ENCODE measurements at places on chromosomes 3 and 15.
A peak's percentile ranks its signal among the peaks of the same experiment; 100 is the strongest.

- peak; percentile 92 for DNase-seq
Measured at GRCh38 chr3:99319961-99320360, 318.4 kb upstream of the COL8A1 start.

- DNase-seq, result no peak
Measured at GRCh38 chr15:65392368-65392767, 14.6 kb upstream of the IGDCC3 start.

GRCh38 chr3:113287803-113288648 lies 76.7 kb downstream of the BOC start:
- peak; percentile 67 for DNase-seq

GRCh38 chr15:45868109-45868691 lies 233.4 kb downstream of the SQOR start:
- DNase-seq, result no peak

DNA sequence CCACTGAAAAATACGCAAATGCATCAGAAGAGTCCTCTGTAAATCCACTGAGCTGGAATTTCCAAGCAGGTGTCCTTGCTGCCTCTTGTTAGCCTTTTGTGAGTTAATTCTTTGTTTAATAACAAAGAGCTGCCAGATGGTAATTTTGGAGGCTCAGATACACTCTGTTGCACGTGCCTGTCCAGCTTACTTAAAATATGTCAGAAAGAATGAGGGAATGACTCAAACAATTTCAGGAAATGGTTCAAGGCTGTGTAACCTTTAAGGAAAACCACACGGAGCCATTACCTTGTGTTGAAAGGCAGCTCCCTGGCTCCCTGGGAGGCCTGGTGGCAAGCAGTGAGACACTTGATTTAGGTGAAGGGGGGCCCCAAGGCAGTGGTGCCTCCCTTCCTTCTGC lies 302.2 kb upstream of the CTDSPL start:
- peak; percentile 69 for DNase-seq

- no peak for DNase-seq
Measured at GRCh38 chr3:193292386-193292785, 51.4 kb downstream of the PLAAT1 start.

DNA sequence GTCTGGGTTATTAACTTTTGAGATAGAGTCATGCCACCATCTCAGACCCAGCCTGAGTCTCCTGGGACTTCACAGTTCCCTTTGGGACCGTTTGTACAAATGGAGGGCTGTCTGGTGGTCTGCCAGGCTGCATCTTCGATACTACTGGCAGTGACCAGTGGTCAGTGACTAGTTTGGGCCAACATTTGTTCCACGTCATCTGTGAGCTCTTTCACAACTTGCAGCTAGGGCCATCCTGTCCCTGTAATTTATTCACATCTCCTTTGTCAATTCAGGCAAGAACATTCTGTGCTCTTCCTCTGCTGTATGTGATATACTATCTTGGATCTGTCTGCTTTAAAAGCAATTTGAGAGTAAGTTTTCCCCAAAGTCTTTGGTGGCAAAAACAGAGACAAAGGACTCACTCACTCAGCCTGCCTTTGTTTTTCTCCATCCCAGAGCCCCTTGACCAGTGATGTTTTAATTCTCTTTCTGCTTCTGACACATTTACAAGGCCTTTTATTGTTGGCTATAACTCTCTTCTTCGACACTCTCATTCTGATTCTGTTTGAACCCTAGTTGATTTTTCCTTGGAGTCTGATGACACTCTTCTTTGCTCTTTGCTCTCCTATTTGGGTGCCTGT lies 353.4 kb downstream of the EPHB1 start:
- DNase-seq, result no peak

GRCh38 chr3:159922861-159923312 lies 65.7 kb upstream of the IL12A start:
- DNase-seq, result no peak

DNA sequence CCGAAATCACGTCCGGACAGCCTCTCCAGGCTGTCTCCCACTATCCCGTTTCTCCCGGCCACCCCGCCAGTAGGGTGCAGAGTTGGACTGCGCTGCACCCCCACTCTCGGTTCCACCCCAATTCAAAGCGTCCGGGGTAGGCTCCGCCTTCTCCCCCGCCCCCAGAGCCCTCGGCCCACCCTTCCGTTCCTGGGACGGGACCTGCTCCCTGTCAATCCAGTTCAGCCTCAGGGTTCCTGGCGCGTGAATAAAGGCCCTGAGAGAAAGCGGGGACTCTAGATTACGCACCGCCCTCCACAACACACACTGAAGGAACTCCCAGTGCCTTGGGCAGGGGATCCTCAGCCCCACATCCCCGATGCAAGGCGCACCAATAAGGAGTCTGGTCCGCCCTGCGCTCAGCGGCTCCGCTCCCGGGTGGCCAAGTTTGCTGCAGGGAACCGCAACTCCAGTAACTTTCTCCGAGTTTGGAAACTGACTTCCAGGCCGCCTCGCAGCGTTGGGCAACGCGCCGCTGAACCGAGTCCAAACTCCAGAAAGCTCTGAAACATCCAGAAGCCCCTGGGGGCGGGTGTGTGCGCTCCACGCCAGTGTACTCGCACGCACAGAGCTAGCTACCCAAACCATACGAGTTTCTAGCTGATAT lies 1.9 kb downstream of the ADAMTS9 start:
- peak; percentile 96 for DNase-seq

DNA sequence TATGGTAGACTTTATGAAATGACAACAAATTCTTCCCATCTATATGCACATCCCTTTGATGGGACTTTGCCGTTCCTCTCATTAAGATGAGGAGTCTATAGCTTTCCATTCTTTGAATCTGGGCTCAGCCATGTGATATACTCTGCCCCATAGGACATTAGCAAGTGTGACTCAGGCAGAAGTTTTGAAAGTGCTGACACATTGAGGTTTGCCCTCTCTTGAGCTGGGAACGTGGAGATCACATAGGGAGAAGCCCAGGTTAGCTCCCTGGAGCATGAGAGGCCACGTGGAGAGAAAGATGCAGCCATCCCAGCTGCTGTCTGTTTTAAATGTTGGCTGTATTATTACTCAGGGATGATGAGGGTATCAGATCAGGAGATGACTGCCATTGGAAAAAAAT lies 67.7 kb upstream of the OXTR start:
- peak; percentile 86 for DNase-seq

DNA sequence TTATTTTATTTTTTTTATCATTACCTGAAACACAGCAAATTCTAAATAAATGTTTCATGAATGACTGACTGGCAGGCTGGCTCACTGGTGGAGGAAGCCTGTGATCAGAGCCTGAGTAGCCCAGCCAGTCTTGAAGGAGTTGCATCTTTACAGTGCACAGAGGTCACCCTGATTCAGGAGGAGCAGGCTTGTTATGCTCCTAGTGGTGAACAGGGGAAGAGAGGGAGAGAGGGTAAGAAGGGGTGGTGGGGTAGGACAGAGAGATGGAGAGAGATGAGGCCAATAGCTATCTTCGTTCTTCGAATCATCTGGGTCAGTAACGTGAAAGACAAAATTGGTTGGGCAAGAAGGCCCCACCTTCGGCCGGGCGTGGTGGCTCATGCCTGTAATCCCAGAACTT lies 202.6 kb upstream of the MCTP2 start:
- DNase-seq, result no peak

GRCh38 chr3:128855569-128855968 lies 23.9 kb upstream of the ACAD9 start:
- no peak for DNase-seq

DNA sequence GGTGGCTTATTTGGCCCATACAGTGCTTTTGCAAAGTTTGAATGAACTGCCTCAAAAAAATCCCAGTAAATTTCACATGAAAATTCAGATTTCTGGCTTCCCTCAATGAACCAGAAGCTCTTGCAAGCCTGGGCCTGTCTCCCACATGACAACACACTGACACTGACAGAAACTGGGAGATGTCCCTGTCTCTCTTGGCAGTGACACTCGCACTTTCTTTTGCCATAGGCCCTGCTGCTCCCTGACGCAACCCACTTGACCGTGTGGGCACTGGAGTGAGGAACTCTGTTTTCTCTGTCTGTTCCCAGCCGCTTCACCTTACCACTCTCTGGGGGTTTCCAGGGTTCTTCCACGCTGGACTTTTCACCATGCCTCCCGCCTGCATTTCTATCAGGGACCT lies 524.5 kb downstream of the SHQ1 start:
- DNase-seq, result no peak

DNA sequence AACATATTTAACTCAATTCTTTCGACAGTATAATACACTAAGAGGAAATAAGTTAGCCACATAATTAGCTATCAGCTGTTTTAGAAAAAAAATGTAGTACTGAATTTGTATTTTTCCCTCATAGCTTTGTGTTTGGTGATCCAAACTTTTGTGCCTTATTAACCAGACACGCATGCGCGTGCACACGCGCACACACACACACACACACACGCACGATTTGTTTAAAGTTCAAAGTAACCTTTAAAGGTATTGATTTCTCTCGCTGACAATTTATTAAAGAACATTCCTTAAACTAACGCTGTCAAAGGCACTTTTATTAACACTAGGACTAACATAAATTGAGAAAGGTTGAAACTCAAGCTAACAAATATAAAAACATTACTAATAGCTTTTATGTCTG lies 198.9 kb downstream of the ROBO1 start:
- no peak for DNase-seq

DNA sequence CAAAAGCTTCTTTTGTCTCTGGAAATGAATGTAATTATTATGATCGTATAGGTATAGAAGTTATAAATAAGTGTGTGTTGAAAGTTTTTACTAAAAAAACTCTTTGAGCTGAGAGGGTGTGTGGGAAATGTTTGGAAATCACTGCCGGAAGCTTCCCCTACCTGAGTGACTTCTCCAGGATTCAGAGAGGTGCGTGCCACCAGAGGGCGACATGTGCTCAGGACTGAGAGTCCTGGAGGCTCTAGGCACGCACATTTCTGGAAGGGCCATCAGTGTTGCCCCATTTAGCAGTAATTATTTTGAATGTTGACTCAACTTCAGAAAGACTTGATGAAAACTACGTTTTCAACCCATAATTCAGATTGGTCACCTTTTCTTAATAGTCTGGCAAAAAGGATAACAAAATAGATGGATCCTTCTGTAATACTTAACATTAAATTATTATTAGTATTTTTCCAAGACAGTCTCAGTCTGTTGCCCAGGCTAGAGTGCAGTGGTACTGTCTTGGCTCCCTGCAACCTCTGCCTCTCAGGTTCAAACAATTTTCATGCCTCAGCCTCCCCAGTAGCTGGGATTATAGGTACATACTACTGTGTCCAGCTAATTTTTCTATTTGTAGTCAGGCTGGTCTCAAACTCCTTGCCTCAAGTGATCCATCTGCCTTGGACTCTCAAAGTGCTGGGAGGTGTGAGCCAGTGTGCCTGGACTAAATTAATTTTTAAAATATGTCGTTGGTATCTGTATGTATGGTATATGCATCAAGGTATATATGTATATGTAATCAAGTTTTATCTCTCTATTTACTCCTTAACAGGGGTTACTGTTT lies 34.5 kb downstream of the GPR171 start:
- peak; percentile 66 for DNase-seq

DNA sequence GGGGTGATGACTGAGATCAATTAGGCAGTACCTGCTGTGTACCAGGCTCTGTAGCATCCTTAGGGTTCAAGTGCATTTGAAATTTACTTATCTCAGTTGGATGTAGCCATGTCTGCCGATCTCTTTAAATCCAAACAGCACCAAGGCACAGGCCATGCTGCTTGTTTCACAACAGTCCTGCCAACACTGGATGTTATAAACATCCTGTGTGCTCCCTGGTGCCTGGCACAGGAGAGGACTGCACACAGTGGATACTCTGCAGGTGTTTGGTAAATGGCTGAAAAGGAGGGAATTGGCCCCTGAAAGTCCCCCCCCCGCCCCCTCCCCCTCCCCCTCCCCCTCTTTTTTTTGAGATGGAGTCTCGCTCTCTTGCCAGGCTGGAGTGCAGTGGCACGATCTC lies 27.0 kb downstream of the CTSH start:
- DNase-seq, result no peak

- no peak for DNase-seq
Measured at GRCh38 chr15:69297642-69298353, 914 bp upstream of the PAQR5 start.

DNA sequence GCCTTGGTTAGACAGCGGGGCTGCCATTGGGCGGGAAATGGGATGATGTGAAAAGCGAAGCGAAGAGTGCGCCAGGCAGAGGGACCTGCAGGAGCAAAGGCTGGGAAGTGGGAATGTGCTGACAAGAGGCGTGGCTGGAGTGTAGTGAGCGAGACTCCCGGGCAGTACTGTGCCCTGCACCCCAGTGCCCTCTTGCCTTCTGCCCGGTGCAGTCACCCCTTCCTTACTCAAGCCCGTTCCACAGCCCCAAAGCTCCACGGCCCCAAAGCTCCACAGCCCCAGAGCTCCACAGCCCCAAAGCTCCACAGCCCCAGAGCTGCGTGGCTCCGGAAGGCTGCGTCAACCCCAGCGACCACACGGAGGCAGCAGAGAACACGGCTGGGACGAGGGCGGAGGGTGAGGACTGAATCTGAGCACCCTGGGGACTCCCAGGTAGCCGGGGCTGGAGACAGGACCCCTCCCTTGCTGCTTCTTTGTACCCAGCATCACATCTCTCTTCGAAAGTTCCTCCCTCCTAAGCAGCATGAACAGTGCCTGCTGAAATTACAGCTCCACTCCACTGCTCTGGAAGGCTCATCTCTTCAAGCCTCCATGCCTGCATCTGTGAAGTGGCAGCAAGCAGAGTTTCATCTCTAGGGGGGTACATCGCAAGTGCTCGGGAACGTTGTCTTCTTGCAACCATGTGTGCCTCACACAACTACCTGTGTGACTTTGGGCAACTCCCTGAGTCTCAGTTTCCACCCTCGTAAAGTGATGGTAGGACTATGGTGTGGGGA lies 108.9 kb downstream of the FBLN2 start:
- no peak for DNase-seq

GRCh38 chr3:128328546-128329458 lies 137.9 kb downstream of the DNAJB8 start:
- DNase-seq, result no peak
